ENCODE measurements at places on chromosomes 7 and 10.
A peak's percentile ranks its signal among the peaks of the same experiment; 100 is the strongest.

DNA sequence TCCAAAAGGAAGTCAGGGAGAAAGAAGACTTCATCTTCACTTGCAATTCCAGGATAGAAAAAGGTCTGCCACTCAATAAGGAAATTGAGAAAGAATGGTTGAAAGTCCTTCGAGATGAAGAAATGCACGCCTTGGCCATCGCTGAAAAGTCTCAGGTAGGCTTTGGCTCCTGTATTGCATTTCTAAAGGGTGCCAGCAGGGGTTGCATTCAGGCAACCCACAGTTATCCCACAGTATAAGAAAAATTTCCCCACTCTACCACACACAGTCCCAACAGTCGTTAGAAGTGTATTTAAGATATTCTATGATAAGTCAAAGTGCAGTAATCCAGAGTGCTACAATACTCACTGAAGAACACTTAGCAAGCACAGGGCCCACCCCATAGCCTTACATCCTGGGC, 93.4 kb upstream of the FGL2 start:
- no peak for DNase-seq

- no peak for DNase-seq
These were observed 137.1 kb downstream of the SLC25A13 start for GRCh38 chr7:96184783-96185182.

- DNase-seq = no peak
These were observed 131.3 kb downstream of the CTTNBP2 start for GRCh38 chr7:117741962-117742361.

GRCh38 chr10:100683004-100683403, 62.4 kb upstream of the PAX2 start:
- DNase-seq = no peak

- no peak for DNase-seq
These were observed 84.1 kb downstream of the FOXL3 start for GRCh38 chr7:373818-374705.

- no peak for DNase-seq
These were observed 304.5 kb downstream of the WDR37 start for GRCh38 chr10:1360558-1361164.

DNA sequence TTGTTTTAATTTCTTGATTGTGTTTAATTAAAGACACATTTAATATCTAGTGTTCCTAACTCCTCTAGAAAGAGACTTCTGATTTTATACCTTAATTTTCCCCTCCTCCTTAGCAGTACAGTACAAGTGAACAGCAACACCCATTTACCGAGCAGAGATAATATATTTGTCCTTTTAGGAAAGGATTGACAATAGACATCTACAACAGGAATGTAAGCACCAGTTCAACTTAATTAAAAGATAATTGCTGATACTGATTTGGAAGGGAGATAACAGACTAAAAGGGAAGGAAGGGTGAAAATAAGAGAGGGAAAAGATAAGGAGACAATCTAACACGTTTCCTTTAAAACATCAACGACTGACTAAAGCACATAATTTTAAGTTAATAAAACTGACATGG, 119.3 kb downstream of the SRPK2 start:
- peak; percentile 22 for DNase-seq

DNA sequence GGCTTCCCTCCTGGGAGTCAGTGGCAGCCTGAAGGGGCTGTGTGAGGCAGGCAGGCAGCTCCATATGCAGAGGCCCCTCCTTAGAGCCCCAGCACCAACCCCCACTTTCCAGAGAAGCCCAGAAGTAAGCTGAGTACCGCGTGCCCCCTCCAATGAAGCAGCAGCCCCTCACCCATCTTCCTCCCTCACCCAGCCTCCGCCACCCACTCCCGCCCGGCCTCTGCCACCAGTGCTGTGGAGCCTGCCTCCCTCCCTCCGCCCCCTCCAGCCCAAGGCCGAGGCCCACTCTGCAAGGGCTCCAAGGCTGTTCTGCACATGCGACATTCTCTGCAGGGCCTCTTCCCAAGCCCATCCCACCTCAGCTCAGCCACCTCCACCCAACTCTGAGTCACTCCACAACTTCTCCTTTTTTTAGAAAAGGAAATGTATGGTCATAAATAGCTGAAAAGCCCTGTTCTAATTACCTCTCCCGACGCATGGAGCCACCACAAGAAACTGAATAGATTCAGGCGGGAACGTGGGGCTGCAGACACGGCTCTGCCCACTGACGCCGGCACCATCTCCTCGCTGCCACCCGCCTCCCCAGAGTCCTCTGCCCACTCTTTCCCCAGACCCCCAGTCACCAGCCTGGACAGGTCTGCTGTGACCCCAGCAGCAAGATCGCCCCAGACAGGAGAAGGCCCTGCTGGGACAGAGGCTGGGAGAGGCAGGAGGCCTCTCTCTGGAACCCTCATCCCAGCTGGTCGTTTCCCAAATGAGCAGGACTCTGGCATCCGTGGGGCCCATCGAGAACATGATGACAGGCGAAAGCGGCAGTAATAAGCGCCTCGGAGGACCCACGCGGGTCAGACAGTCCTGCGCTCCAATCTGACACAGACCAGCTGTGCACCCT, 213.9 kb downstream of the MAD1L1 start:
- no peak for DNase-seq

DNA sequence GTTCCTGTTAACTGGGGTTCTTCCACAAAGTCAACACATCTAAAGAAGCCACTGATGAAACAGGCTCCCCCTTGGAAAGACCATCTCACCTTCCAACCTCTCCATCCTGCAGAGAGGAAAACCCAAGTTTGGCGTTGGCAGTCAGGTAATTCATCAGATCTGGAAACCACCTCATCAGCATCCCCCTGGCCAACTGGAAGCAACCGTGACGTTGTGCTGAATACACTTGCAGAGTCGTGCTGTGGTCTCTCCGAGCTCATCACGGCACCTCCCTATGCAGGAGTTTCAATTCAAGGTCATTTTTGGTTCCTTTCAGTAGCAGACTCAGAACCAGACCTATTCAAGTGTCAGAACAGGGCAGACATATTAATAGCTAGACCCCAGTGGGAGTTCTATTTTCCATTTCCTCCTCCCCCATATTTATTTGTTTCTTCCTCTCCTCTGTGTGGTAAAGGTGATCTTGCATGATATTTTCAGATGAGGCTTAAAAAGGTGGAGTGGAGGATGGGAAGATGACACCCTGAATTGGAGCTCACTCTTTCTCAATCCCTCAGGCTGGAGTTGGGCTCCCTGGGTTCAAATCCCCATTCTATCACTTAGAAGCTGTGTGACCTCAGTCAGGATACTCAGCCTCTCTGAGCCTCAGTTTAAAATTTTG, 149.1 kb upstream of the ADO start:
- no peak for DNase-seq

DNA sequence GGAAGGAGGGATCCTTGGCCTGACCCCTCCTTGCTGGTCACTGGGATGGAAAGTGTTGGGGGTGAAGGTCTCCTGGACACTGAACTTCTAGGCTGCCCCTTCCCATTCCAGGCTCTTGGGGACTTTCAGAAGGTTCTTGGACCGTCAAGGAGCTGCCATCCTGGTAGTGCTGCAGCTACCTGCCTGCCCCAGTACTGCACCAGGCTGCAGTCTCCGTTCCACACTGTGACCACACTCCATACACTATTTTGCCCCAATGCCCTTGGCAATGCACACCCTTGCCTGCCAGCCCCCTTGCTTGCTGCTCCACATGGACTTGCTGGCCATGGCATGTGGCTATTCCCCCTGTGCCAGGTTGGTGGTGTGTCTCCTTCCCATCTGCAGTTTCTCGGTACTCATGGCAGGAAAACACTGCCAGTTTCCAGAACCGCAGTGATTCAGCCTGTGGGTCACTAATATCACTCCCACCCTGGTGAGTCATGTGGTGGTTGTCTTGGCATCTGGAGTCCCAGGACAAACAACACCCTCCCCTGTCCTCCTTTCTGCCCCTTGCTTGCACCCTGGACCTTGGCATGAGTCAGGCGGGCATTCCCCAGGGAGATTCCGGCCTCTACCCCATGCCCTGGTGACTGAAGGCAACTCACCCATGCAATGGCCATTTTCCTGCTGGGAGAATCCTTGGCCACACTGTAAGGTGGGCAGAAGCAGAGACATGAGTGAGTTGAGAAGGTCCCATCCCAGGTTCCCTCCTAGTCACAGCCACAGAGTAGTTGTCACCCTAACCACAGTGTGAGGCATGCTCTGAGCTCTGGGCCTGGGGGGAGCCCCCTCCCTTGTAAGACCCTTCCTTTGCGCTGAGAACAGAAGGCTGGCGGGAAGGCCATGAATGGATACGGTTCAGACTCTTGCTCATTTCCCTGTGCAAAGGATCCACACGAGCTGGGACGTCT, 32.8 kb downstream of the GOLGA7B start:
- no peak for DNase-seq

DNA sequence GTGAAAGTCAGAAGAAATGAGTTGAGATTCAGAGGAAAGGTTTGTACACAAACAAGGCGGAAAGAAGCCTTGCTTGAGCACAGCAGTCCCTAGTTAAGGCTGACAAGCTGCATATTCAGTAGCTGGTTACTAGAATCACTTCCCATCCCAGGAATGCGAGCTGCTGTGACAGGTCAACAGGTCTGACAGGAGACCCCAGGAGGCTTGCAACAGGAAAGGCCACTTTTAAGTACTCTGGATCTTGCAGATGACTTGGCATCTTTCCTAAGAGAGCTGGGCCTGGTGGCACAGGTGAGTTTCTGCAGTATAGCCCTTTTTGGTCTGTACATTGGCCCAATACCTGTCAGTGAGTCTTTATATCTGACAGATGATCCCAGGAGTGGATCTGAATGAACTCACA, 35.7 kb upstream of the UNC5B start:
- no peak for DNase-seq

GRCh38 chr7:40965774-40966173, 737.1 kb downstream of the INHBA start:
- DNase-seq = no peak

GRCh38 chr7:24024276-24025068, 259.5 kb upstream of the NPY start:
- no peak for DNase-seq

- DNase-seq = no peak
These were observed 438 bp downstream of the LSMEM1 start for GRCh38 chr7:112481121-112481736.

DNA sequence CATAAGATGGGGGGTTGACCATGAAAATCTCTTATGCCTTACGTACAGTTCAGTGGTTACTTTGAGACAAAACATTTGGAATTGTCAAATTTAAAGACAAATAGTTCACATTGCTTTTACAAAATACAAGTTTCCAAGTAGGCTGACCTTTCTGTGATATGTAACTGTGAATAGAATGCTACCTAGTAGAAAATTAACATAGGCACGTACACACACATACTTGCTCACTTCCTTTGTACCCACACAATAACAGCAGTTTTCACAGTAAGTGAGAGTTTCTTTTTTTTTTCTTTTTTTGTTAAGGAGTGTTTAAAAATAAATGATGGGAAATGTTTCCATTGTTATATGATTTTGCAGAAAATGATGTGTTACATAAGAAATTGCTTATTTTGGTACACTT, 53.3 kb upstream of the SP8 start:
- DNase-seq = no peak

GRCh38 chr7:47369736-47370135, 212.2 kb downstream of the TNS3 start:
- DNase-seq = no peak

- peak; percentile 54 for DNase-seq
These were observed 395.9 kb downstream of the TFEC start for GRCh38 chr7:115634633-115635032.

DNA sequence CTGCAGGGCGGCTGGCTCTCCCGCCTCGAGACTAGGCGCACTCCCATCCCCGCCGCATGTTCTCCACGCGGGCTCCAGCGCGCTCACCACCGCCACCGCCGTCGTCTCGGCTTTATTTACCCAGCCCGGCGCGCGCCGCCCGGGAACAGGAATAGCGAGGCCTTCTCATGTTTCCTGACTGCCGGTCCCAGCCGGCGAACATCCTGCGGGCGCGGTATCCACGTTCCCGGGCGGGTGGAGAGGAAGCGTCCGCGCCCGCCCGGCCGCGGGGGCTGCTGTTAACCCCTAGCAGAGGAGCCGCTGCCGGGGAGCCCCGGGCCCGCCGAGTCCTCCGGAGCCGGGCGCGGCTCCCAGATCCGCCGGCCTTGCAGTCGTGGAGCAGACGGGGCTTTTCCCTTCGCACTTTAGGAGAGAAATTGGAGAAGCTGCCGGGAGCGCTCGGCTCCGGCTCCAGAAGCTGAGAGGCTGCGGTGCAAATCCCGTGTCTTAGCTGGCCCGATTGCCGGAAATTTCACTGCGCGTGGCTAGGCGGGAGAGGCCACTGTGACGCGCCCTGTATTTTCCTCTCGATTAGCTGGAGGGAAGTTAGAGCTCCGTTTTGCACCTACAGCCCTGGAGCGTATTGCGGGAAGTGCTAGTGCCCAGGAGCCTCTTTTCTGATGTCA, at the start of gene MKX:
Gene MKX, minus strand, starts transcription at position 88 of the 665 bp plus-strand sequence. CDS start 2,404 bp downstream, outside the sequence.
- DNase-seq = peak; percentile 41

- DNase-seq = no peak
These were observed 115.8 kb upstream of the LANCL2 start for GRCh38 chr7:55249332-55249731.

GRCh38 chr7:99618726-99619125, 2.0 kb downstream of the ZSCAN25 start:
- DNase-seq = no peak

DNA sequence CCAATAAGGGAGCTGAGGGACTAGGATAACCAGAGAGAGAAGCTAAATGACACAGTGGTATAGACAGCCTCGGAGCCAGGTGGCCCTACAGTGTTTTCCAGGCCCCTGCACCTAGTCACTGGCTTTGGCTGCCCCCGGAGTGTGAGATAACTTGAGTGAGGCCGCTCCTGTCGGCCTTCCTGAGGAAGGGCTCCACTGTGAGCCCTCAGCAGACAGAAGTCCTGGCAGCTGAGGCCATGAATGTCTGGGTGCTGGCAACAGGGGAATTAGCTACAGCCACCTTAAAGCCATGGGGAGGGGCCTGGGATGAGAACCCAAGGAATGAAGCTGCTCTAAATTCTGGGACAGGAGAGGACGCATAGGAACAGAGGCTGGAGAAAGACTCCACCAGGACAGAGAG, 4.6 kb upstream of the GDF10 start:
- no peak for DNase-seq

DNA sequence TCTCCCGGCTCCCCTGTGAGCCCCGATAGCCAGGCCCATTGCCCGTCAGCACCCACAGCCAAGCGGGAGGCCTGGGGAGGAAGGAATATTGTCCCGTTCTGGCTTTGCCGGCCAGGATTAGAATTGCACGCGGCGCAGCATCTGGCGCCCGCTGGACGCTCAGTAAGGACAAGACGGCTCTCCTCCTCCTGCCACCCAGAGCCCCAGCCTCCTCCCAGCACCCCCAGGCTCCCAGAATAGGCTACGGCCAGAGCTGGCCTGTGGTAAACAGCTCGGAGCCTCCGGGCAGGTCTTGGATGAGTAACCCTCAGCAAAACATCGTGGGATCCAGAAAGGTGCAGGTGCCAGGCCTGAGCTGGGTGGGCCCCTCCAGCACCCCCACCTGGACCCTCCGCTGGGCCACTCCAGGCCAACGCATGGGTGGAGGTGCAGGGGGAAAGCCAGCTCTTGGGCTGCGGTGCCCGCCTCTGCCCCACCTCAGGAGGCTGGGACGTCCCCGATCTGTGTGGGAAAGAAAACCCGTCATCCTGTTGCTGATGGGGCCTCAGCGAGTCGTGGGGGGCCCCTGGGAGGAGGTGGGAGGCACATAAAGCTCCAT, 5.8 kb upstream of the FAM20C start:
- no peak for DNase-seq

All from NCI-H510A treated with DMSO at 0.1 percent for 48 hours (cell line).